ENCODE measurements at places on chromosomes 3 and 15.

DNA sequence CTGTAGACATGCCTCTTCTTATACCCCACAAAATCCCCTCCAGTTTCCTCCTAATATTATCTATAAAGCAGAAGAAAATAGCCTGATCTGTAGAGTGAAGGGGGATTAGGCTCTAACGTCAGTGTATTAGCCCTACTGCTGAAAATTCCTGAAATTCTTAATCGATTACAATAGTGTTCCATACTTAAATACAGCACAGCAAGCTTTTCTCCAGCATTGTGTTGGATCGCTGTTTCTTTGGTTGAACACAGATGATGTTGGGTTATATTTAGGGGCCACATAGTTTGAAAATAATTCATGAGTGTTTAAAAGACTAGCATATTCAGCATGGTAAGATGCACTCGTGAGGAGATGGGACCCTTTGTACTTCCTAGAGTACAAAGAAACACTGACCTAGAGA lies 52.5 kb downstream of the PIAS1 start:
- DNase-seq: no peak

GRCh38 chr3:153956613-153957012 lies 164.6 kb upstream of the ARHGEF26 start:
- no peak for DNase-seq

- DNase-seq: no peak
Measured at GRCh38 chr3:20022954-20023622, 11.0 kb upstream of the PP2D1 start.

DNA sequence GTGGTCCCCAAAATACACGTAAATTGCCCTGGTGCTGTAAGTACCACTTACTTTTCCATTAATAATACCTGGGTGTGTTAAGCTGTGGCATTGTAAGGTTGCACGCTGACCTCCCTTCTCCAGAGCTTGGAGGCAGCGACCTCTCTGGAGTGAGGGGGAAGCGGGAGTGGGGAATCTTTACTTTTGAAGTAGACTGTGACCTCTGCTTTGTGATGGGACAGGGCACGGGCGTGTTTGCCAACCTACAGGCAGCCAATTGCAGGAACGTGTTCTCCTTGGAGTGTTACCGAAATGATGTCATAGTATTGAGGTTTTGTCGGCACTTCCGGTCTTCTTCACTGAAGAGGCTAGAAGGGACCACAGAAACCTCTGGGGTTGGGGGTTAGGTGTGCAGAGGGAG lies 227.3 kb upstream of the C2CD4B start:
- no peak for DNase-seq

GRCh38 chr3:53555068-53555588 lies 60.7 kb downstream of the CACNA1D start:
- no peak for DNase-seq

- DNase-seq: no peak
Measured at GRCh38 chr15:61528581-61528910, 299.4 kb upstream of the RORA start.

- DNase-seq: no peak
Measured at GRCh38 chr15:43974852-43975251, 148.1 kb downstream of the WDR76 start.
